ENCODE measurements at places on chromosomes 12 and 14.

GRCh38 chr12:78316631-78317468 lies 486.2 kb downstream of the NAV3 start:
- no peak for DNase-seq

GRCh38 chr14:50501642-50502041 lies 30.7 kb downstream of the MAP4K5 start:
- DNase-seq = no peak

- no peak for DNase-seq
Observed at GRCh38 chr14:104885031-104885972, 20.2 kb downstream of the CEP170B start.

DNA sequence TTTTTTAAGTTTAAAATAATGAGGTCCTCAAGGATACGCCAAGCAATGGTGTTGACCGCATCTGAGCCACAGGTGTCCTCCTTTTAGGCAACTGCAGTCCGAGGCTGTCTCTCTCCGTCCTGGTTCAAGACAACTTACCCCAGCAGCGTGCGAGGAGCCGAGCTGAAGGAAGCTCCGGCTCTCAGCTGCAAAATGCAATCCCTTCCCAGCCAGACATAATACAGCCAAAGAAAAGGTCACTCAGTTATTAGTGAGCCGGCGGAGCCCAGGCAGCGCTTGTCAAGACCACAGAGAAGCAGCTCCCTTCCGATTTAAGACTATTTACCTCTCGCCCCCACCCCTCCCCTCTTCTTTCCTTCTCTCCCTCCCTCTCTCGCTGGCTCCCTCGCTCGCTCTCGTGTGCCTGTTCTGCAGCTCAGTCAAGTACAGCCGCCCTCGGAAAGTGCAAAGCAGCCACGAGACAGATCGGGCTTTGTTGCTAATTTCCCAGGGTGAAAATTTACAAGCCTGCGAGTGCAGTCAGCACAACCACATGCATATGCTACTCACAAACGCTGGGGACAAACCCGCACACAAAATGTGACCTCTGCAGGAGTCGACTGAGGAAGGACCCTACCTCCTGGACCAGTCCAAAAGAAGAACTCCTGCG lies 363 bp upstream of the LMO3 start:
- DNase-seq = peak; percentile 59

DNA sequence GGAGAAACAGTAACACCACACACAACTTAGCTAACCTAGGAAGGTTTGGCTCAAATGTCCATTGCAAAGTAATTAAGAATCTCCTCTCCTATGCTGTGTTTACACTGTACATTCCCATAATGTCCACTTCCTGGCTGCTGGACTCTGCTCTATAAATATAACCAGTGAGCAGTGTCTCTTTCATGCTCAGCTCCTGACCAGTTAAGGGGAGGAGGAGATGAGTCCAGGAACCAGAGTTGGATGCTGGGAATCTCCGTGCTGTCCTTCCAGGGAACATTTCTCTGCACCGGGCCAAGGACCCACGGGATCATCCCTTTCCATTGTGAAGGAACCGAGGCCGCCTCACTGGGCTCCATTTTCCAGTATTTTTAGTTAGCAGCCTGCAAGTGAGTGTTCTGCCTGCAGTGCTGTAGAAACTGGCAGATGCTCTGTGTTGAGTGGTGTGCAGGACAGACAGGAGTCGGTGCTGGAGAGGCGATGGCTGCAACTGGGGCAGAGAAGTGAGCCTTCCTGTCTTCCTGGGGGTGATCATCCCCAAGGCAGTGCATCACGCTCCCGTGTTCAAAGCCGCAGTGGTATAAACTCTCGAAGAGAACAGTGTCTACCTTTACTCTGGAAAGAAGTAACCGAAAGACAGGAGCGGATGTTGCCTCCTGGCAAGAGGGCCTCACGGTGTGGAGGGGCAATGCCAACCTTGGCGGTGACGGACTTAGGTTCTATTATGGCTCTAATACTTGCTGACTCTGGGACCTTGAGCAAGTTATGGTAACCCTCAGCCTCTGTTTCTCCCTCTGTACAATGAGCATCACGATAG lies 195.5 kb downstream of the CACNA1C start:
- DNase-seq = peak; percentile 39

Measured in hepatocyte (in vitro differentiated cells).